Mesothelial cell of epicardium (in vitro differentiated cells): ENCODE measurements at places on chromosomes 11 and 22.

DNA sequence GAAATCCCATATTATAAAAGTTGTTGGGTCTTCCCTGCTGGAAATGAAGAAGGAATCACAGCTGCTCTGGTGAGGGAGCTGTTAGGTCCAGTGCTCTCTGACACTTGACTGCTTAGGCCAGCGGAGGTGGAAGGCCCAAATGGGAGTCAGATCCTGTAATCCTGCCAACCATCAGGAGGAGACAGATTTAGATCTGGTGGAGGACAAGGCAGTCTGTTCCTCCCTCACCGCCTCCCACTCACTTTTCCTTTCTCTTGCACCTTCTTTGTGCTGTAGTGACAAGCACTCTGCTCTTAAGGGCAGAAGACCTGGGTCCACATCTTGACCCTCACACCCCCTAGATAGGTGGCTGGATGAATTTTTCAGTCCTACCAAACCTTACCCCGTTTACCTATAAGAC, 59.7 kb upstream of the CHST1 start:
- no peak for DNase-seq

DNA sequence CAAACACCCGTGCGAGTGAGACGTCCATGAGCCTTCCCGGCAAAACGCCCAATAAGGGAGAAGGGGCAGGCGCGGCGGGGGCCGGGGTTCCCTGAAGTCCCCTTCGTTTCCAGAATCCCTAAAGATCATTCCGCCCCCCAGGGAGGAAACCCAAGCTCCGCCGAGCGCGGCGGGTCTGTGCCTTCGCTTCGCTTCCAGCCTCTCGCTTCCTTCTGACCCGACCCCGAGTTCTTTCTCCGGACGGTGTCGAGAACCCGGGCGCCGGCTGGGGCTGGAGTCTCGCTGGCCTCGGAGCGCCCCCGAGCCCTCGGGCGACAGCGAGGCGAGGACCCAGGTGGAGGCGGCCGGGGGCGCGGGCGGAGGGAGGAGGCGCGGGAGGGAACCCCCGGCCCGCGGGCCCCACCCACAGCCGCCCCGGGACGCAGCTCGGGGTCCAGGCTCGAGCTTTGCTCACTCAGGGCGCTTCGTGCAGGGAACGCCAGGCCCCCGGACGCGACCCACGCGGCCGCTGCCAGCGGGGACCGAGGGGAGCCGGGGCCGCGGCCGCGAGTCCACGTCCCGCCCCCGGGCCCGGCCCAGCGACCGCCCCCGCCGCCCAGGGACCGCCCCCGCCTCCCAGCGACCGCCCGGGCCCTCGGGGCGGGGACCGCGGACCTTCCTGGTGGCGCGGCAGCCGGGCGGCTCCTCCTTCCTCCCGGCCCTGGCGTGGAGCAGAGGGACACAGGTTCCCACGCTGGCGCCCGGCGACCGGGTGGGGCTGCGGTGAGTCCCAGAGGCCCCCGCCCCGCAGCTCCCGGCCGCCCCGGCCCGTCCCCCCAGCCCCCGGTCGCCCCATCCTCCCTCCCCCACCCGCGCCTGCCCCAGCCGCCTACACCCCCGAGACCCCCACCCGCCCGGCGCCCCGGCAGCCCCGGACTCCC, at the start of gene PGGHG:
TSS of gene PGGHG (plus strand) at position 649 of the 920 bp plus-strand sequence. CDS start 691 bp downstream, outside the sequence.
- peak; percentile 48 for DNase-seq

DNA sequence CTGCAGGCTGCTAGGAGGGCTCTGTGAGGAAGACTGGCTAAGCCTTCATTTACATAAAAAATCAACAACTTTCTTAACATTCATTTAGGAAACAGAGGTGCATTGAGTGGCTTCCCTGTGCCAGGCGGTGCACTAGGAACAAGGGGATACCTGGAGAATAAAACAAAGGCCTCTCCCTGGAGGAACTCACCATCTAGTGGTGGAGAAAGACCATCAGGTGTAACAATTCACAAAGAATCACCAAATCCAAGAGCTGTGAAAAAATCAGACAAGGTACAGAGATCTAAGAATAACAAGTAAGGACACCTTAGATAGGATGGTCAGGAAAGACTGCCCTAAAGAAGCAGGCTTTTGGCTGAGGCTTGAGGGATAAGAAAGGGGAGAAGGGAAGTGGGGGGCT, 40.3 kb downstream of the CSNK2A3 start:
- no peak for DNase-seq

DNA sequence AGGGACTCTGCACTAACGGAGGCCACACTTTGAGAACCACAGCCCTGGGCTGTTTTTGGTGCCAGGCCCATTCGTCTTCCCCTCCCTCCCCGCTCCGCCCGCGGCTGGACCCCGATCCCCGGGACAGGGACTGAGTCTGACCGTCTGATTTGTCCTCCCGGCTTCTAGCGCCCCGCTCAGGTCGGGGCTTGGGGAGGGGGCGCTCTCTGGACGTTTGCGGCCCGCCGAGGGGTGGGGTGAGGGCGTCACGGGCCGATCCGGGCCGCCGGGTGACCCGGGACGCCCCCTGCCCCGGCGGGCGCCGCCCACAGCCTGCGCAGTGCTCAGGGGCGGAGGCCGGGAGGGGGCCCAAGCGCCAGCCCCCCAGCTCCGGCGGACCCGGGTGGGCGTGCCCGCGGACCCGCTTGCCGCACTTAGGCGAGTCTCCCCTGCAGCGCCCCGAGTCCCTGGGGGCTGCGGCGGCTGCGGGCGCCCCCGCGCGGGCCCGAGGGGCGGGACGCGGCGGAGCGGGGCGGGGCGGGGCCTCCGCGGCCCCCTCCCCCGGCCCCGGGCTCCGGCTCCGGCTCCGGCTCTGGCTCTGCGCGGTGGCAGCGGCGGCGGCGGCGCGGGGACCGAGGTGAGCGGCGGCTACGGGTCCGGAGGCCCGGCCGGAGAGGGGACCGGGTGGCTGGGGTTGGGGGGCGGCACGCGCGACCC, 33.7 kb upstream of the PRR5 start:
- DNase-seq, result no peak

DNA sequence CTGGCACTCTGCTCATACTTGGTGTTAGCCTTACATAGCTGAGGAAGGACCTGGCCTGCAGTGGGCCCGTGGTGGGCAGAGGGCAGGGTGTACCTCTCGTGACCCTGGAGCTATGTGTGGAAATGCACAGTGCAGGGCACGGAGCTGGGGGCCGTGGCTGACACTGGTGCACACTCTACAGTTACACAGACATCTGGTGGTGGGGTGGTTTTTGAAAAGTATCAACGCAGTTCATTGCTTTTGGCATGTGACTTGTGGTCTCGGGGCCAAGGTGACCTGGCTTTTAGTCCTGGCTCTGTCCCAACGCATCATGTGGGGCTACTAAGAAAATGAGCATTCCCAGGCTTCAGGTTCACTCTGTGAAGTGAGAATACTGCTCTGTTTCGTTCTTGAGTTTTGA, 553.6 kb downstream of the NTM start:
- DNase-seq, result no peak

GRCh38 chr22:45683248-45683647, 11.6 kb downstream of the ATXN10 start:
- DNase-seq, result no peak

GRCh38 chr11:108402241-108402640, 65.1 kb downstream of the C11orf65 start:
- no peak for DNase-seq

DNA sequence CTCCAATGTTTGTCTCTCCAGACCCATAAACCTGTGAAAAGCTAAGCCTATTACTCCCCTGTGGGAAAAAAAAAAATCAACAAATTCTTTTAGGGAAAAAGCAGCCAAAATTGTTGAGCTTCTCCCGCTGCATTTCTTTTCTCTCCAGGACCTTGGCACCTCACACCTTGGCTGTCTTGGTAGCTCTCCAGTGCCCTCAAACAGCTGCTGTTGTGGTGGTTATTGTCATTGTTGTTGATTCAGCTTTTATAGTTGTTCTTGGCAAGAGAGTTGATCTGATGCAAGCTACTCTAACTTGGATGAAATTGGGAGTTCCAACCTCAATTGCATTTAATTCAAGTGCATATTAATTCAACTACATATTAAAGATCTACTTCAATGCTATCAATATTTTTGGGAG, 516.9 kb upstream of the LARGE1 start:
- no peak for DNase-seq

- no peak for DNase-seq
These were observed 15.2 kb upstream of the FCHSD2 start for GRCh38 chr11:73157101-73158010.

GRCh38 chr11:100719809-100720221, 32.7 kb downstream of the ARHGAP42 start:
- no peak for DNase-seq

GRCh38 chr11:105034813-105035620, at the start of gene CASP1:
Gene CASP1, minus strand, starts transcription at chr11:105035144. Its CDS starts 31 bp downstream, at chr11:105035113.
- no peak for DNase-seq

DNA sequence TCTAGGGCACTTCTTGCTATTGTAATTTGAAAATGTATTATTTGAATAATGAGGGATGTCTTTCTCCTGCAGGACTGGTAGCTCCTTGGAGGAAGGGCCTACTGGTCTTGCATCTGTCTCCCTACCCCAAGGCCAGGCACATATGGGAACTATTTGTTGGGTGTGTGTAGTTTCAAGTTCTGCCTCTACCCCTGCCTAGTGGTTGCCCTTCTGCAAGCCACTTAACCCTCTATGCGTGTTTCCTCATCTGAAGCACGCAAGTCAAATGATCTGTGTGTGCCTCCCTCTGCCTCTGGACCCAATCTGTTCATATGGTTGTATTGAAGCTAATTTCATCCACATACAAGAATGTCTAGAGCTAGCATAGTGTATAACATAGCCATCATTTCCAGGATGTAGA, 67.0 kb downstream of the WNT11 start:
- no peak for DNase-seq

DNA sequence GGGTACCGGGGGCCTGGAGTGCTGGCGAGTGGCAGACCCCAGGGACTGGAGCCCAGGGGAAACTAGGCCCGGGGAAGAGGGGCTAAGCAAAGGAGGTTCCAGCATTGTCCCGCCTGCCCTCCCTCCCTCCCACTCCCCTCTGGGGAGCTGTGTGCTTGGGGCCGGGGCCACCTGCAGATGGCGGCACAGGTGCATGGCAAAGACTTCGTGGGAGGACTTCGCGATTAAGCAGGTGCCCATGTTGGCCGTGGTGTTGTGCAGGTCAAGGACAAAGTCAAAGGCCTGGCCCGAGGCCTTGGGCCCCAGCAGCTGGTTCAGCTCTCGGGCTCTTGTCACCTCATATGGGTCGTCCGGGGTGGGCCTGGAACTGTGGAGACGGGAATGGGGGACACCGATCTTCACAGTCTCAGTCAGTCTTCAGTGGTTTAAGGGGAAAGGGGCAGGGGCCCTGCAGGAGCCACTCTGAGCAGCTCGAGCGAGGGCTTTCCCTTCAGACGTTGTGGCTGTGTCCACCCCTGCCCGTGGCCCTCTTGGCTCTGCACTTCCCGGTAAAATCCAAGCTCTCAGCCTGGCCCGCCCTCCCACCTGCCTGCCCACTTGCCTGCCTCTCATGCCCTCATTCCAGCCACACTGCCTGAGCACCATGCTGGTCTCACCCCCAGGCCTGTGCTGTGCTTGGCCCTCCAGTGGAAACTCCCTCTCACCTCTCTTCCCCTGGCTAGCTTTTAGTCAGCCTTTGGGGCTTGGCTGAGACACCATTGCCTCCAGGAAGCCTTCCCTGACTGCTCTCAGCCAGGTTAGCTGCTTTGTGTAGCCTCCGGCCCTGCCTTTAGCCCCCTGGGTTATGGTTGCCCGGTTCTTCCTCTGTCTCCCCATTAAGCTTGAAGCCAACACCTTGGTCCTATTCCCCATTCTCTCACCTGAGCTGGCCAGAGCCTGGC, 4.7 kb downstream of the ACY3 start:
- DNase-seq, result no peak

- DNase-seq, result peak; percentile 79
These were observed 35.8 kb downstream of the MAML2 start for GRCh38 chr11:96306933-96307775.

GRCh38 chr11:73907191-73907590, 30.4 kb downstream of the PAAF1 start:
- DNase-seq, result no peak

- DNase-seq, result no peak
These were observed 37.5 kb downstream of the RBFOX2 start for GRCh38 chr22:35991168-35991567.

DNA sequence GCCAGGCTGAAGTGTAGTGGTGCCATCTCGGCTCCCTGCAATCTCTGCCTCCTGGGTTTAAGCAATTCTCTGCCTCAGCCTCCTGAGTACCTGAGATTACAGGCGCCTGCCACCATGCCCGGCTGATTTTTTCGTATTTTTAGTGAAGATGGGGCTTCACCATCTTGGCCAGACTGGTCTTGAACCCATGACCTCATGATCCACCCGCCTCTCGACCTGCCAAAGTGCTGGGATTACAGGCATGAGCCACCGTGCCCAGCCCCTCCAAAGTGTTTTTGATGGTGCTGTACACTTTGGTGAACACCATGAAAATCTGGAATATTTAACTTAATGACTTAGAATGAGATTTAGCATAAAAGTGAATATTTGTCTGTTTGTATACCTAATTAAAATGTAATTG, 5.6 kb downstream of the LUZP2 start:
- no peak for DNase-seq

DNA sequence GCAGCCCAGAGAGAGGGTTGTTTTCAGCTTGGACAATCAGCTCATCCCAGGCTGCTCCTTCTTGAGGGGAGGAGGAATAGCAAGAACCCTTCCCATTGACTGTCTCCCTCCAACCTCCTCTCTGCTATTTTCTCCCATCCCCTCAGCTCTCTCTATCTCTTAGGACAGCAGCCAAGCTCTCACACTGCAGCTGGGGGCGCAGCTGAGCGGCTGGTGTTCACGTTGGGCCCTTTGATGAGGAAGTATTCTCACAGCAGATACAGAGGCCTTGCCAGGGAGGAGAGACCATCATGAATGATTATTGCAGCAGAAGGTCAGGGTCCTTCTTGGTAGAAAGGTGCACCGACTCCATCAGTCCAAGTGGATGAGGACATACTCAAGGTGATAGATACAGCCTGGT, 26.5 kb upstream of the CADM1 start:
- DNase-seq, result no peak

DNA sequence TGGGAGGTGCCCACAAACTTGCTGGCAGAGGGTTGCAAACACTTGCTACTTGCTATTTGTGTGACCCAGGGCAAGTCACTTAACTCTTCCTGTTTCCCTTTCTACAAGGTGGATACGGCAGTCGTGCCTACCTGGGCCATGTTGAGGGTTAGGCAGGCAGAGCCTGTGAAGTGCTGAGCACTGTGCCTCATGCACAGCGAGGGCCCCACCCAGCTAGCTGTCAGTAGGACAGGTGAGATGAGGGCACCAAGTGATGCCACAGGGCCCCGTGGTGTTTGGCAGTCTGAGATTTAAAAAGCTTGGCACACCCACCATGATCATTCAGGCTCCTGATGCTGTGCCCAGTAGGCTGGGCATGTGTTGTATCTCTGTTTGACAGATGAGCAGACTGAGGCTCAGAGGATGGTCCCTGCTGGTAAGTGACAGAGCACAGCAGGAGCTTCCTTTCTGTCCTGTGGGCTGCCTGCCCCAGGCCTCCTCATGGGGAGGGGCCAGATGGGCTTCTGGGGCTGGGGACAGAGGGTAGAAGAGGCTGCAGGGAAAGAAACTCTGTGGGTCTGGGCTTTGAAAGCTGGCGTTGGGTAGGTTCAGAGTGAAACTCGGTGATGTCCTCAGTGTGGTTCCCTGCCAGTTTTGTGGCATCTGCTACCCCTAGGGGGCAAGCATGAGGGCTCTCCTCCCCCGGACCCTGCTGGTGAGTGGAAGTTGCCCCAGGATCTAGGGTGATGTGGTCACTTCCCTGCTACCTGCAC, 59.3 kb downstream of the TSPAN18 start:
- no peak for DNase-seq
